ENCODE measurements at places on chromosomes 12 and 14.

- DNase-seq, result no peak
Observed at GRCh38 chr12:21526721-21527345, 737 bp downstream of the SPX start.

- DNase-seq, result no peak
Observed at GRCh38 chr12:105538880-105539279, 208.4 kb downstream of the C12orf75 start.

- DNase-seq, result no peak
Observed at GRCh38 chr12:127550271-127550670, 716.7 kb upstream of the TMEM132C start.

DNA sequence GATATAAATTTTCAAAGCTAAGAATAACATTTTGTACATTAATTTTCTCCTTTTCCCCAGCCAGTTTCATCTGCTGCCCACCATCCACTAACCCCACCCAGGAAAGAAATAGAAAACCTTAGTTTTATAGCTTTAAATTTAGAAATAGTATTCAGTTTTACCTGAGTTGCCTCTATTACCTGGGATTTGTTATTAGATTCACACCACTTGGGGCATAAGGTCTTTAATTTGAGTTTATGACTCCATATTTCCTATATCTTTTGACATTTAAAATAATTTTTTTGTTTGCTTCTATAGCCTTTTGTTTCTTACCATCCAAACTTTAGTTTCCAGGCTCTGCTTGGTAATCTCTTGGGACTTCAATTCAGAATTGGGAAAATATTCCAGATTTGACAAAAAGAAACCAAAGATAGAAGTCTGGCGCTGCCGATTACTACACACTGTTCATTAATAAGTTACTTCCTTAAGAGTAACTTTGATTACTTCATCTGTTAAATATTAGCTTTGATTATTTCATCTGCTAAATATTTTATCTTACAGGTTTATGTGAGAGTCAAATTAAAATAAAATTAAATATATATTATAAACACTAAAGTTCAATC, 485.5 kb upstream of the FOXG1 start:
- DNase-seq, result no peak

GRCh38 chr12:52524241-52524897, 4.2 kb upstream of the KRT5 start:
- DNase-seq, result no peak

DNA sequence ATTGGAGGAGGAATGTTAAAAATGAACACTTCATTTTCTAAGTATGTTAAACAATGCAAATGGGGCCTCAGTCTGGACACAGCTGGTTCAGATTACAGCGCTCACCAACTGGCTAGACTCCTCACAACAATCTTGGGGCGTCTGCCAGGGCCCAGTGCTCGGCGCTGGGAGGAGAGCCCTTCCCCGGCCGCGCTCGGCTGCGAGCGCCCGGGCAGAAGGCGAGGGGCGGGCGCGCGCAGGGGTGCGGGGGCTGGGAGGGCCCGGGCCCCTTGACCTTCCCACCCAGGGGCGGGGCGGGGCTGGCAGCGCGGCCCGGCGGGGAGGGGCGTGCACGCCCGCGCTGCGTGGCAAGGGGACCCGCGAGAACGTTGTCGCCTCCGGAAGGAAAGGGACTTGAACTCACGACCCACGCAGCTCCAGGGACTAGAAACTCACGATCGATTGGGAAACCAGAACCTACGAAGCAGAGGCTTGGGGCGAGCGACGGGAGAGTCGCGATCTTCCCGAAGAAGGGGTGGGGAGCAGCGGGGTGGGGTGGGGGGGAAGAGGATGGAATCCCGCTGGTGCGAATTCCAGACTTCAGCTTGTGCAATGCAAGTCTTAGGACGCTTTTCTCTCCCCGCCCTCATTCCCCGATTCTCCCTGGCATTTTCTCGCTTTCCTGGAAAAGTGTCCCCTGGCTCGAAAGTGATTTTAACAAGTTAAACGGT, at the start of gene FBLN5:
Gene FBLN5, minus strand, starts transcription at position 220 of the 710 bp plus-strand sequence. CDS start 465 bp downstream, outside the sequence.
- DNase-seq, result peak; percentile 80

GRCh38 chr12:111239235-111239634, 129.7 kb downstream of the PHETA1 start:
- no peak for DNase-seq

DNA sequence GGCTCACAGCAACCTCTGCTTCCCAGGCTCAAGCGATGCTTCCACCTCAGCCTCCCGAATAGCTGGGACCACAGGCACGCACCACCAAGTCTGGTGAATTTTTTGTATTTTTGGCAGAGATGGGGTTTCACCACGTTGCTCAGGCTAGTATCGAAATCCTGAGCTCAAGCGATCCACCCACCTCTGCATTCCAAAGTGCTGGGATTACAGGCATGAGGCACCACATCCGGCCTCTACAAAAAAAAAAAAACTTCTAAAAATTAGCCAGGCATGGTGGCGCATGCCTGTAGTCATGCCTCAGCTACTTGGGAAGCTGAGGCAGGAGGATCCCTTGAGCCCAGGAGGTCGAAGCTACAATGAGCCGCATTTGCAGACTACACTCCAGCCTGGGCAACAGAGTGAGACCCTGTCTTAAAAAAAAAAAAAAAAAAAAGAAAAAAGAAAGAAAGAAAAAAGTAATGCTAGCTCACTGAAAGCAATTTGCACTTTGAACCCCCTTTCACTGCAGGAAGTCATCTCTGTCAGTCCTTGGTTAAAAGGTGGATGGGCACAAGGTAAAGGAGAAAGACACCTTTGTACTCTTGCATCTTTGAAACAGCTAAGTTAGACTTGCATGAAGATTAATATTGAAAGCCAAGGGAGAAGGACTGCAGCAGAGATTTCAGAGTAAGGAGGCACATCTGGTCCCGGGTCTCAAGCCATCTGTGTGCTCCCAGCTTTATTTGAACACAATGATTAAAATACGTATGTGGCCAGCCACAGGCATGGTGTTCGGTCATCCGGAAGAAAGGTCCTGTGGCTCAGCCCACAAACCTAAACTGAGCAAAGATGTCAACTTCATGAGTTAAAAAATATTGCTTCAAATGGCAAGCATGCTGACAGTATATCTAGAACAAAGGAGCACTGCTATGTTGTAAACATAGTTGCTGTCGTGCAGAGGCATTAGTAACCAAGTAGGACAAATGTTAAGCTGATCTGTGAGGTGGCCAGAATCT, 103.8 kb upstream of the HMGA2 start:
- no peak for DNase-seq

GRCh38 chr14:77458249-77458950, 507 bp downstream of the AHSA1 start:
- peak; percentile 81 for DNase-seq

DNA sequence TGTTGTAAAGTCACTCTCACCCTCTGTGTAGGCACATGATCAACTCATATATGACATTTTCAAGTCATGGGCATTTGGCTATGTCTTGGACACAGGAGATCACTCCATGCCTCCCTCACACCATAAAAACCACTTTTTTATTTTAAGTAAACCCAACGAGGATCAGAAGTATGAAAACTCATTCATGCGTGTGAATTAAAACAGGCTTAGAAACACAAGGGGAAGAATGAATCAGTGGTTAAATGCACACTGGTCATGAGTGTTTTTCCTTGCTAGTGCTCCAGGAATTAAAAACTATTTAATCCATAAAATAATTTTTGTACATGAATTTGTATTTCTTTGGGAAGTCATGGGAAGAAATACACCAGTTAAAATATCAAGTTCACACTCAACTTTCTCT, 198.4 kb downstream of the GALC start:
- no peak for DNase-seq

GRCh38 chr12:123973552-123974341, 732 bp downstream of the ZNF664 start:
- DNase-seq, result peak; percentile 88

- no peak for DNase-seq
Observed at GRCh38 chr12:119594772-119595445, 1.3 kb downstream of the TMEM233 start.

DNA sequence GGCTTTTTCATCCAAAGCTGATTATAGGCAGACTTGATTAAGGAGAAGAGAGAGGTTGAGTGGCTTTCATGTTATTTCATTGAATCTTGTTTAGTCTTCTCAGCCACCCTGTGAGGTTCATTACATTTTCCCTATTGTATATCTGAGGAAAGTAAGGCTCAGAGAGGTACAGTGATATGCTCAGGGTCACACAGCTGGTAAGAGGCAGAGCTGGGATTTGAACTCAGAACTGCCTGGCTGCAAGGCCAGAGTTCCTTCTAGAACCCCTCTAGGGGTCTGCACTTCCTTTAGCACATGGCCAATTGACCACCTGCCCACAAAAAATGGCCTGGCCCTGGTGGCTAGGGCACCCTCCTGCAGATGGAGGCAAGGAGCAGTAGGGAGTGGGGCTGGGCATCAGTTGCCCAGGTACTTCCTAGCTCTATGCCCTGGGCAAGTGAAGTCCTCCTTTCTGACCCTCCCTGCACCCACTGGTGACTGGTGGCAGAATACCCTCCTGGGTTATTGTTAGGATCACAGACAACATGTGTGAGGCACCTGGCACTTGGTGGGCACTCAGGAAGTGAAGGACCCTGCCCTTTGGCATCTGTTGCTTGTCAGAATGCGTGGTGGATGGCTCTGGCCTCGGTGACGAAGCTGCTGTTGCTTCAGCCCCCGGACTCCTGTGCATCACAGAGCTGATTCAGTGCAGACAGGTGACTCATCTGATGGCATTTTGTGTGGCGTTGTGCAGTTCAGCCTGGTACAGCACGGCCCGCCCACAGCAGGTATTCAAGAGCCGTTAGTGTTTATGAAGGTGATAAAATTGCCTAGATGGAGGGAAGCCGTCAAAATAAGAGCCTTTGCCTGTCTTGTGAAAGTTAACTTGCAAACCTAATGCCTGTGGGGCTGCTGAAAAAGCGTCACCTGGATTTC, 115.8 kb downstream of the SLC25A47 start:
- no peak for DNase-seq

GRCh38 chr14:91027561-91027960, 32.9 kb downstream of the RPS6KA5 start:
- no peak for DNase-seq

DNA sequence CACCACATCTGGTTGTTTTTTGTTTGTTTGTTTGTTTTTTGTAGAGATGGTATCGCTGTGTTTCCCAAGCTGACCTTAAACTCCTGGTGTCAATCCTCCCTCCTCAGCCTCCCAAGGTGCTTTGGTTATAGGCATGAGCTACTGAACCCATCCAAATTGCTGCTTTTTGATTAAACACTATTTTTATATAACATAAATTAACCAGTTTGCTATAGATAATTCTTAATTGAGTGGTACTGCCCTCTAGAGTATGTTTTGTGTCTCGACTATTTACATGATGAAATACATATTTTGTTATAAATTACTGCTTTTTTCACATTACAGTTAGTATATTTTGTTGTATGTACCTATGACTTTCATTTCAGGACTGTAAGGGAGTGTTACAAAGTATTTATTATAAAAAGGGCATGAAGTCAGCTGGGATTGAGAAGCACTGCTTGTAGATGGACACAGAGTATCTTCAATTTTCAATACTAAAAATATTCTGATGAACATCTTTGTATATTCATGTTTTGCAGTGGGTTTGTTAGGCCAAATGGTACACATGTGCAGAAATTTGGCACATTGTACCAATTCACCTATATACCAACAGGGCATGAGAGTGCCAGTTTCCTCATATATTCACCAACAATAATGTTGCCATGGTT, 14.9 kb upstream of the SCAF11 start:
- no peak for DNase-seq

- DNase-seq, result no peak
Observed at GRCh38 chr14:57326253-57326652, 57.5 kb downstream of the AP5M1 start.

- DNase-seq, result no peak
Observed at GRCh38 chr12:95836185-95836609, 22.6 kb upstream of the SNRPF start.

DNA sequence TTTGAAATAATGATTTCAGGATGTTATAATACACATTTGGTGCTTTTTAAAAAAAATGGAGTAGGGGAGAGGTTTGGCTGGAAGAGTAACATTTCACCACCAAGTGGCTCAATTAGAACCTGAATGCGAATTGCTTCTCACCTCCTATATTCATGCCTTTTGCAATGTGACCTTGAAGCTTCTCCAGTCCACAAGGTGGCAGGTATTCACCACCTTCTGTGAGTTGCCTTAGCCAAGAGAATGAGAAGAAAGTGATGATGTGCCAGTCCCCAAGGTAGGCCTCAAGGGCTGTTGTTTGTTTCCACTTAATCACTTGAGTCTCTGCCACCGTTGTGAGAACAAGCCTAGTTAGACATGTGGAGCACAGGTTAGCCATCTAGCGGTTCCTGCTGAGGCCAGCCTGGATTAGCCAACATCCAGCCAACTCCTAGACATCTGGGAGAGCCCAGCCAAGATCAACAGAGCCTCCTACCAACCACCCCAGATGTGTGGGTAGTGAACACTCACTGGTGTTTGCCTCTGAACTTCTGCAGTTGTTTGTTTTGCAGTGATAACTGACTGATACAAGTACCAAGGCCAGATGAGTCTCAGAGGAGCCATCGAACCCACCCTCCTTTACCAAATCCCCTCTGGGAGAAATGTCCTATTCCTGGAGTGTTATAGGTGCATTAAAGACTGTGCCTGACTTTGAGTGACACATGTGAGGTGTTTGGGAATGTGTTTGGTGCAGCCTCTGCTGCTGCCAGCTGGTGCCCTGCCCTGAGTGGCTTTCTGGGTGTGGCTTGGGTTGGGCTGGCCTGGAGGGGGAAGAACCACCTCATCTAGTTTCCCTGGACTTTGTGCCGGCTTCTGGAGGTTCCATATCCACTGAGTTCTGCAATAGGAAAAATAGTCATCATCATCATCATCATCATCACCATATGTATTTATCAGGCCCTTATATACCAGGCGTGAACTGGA, 132.5 kb upstream of the RFLNA start:
- no peak for DNase-seq

DNA sequence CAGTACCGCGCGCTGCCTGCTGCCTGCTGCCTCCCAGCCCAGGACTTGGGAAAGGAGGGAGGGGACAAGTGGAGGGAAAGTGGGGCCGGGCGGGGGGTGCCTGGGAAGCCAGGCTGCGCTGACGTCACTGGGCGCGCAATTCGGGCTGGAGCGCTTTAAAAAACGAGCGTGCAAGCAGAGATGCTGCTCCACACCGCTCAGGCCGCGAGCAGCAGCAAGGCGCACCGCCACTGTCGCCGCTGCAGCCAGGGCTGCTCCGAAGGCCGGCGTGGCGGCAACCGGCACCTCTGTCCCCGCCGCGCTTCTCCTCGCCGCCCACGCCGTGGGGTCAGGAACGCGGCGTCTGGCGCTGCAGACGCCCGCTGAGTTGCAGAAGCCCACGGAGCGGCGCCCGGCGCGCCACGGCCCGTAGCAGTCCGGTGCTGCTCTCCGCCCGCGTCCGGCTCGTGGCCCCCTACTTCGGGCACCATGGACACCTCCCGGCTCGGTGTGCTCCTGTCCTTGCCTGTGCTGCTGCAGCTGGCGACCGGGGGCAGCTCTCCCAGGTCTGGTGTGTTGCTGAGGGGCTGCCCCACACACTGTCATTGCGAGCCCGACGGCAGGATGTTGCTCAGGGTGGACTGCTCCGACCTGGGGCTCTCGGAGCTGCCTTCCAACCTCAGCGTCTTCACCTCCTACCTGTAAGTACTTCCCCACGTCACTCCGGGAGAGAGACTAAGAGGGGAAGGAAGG, at the start of gene LGR5:
Gene LGR5, plus strand, starts transcription at position 186 of the 732 bp plus-strand sequence. Its CDS starts 283 bp downstream, at position 469.
- peak; percentile 73 for DNase-seq
